ENCODE measurements at places on chromosomes 1 and 21.

DNA sequence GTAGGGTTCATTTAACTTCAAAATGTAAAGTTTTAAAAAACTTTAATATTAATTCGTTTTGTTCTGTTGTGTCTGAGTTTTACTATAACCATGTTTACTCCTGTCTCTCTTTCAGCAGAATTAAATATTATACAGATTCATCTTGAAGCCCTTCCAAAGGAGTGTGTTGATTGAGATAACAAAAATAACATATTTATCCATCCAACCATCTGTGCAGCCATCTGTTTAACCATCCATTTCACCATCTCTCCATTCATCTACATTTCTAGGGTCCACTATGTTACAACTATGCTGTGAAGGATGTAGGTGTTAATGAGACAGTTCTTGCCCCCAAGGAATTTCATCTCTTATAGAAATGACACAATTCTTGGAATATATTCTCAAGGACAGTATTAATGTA lies 36.0 kb upstream of the GNG12 start:
- no peak for DNase-seq

DNA sequence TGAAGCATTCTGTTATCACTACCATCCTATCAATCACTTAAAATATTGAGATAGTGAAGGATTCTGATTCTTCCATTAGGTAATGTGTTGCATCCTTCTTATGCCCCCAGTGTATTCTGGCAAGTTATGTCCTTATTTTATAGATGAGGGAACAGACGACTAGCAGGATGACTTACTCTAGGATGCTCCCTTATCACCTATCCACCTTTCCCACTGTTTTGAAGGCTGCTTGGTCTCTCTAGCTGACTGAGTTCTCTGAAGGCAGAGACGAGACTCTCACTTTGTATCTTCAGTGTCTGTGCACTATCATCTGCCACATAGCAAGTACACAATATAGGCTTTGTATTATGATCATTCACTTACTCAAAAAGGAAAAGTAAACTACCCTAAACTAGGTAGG lies 4.0 kb downstream of the GLUL start:
- no peak for DNase-seq

- no peak for DNase-seq
Measured at GRCh38 chr1:94993931-94994645, 67.2 kb upstream of the CNN3 start.

GRCh38 chr1:80918380-80918779 lies 882.4 kb upstream of the ADGRL2 start:
- no peak for DNase-seq

DNA sequence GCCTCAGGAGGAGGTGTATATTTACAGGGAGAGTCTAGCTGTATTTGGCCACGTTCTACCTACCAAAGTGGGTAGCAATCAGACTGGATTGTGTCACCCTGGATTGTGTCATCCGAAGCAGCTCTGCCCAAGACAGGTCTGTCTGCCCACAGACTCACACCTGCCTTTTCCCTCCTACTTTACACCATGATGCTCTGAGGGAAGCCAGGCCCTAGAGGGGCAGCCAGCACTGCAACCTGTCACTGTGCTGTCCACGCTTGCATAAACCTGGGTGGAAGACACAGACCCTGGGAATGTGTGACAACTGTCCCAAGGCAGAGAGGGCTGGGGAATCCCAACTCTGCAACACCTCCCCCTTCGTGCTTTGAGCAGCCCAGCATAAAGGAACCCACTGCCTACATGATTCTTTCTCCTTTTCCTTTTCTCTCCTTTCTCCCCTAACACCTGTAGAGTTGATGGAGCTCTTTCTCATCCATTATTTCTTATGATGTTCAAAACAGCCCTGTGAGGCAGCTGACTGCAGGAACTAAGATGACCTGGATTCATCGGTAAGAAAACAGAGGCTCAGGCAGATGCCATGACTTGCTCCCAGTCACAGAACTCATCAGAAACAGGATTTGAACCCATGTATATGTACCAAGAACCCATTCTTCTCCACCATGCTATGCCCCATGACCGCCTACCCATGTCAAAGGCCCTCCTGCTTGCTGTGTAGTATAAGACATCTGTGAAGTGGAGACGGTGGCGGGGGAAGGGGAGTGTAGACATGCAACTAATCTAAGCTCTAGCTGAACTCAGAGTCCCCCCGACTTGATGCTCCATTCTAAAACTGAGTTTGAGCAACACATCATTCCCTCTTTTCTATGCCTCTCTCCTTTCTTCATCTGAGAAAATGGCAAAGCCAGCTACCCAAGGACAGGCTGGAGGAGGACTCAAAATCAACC lies 55.9 kb downstream of the ITPKB start:
- DNase-seq, result no peak

DNA sequence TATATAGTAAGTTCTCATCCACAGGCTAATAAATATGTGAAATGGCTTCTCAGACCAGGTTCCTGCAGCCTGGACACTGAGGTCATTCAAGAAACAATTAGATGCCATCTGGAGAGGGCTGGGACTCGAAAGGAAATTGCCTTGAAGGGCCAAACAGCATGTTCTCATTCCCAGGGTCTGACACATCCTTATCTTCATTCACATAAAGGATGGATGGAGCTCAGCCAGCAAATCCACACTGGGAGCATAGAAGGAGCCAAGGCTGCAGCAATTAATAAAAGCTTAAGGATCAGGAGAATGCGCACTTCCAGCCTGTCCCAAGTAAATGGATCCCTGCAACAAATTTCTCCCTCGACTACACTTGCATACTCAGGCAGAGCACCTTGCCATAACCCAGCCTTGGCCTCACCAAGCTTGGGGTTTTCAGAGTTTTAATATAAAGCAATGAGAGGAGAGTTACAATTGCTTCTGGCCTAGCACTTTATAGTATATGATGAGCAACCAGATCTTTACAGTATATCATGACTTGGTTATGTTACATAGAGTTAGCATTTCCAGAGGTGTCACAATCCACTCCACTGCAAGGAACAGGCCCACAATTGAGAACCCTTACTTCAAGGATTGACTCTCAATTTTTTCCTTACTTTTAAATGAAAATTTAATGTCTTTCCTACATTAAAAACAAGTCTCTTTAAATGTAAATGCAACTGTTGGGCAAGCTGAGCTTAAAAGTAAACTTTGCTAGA lies 55.9 kb downstream of the BCAR3 start:
- no peak for DNase-seq

DNA sequence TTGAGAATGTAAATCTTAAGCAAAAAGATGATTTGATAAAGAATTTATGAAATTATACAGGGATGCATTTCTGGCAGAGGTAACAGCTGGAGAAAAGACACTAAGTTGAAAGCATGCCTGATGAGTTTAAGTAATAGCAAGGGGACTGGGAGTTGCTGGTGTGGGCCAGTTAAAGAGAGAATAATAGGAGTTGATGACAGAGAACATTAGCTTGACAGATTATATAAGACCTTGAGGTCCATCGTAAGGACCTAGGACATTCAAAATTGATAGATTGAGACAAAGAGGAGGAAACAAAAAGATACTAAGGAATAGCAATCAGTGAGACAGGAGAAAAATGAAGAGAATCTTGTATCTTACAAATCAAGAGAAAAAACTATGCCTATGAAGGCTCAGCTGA lies 84.7 kb upstream of the TMPRSS15 start:
- DNase-seq, result no peak

DNA sequence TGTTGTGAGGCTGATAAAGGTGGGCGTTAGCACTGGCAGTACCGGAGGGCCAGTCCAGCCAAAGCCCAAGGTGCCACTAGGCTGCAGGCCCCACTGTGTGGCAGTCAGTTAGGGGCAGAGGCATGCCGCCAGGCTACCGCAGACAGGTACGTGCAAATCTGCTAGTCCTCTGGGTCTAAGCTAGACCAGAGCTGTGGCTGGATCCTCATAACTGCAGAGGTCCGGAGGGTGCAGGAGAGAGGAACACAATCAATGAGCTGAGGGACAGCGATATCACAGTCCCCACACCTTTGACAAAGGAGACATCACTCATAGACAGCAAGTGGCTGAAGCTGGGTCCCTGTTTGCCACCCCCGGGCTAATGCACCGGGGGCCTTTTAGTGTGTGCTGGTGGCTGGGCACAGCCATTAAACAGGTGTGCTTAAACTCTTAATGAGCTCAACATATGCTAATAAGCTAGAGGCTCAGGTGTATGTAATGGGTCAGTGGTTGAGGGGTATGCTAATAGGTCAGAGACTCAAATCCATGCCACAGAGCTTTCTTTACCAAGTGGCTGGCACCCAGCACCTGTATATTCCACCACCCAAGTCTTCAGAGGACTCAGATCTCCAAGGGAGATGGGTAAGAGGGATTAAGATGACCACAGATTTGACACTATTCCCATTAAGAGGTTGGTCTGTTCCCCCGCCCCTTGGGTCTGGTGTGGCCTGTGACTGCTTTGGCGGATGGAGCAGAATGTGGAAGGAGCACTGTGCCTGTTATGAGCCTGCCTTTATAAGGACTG lies 82.0 kb downstream of the GLIS1 start:
- DNase-seq, result no peak

- DNase-seq, result no peak
Measured at GRCh38 chr1:6033124-6033523, 12.6 kb upstream of the KCNAB2 start.

DNA sequence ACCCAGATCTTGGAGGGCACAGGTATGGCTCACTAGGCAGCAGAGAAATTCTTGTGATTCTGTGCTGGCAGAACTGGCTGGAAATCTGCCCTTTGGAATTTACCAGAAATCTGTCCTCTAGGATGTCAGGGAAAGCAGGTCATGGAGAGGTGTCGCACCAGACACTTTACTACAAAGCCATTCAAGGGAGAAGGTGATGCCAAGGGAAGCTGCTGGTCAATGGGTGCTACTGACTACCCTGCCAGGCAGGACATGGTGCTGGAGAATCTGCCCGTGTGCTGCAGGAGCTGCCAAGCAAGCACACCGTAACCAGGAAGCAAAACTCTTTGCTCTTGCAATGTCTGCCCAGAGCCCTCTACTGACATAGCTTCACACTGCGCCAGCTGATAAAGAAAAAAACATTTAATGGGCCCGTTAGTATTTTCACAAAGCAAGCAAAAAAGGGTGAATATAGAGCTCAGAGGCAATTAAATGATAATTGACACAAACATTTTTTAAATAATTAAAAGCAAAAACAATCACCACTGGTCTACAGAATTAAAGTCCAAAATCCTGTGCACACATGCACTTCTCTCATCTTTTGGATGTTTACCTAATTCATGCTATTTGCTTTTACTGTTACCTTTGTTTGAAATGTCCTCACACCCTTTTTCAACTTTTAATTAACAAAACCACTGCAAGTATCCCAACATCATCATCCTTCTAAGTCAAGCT lies 7.2 kb upstream of the FBXO28 start:
- DNase-seq, result no peak

DNA sequence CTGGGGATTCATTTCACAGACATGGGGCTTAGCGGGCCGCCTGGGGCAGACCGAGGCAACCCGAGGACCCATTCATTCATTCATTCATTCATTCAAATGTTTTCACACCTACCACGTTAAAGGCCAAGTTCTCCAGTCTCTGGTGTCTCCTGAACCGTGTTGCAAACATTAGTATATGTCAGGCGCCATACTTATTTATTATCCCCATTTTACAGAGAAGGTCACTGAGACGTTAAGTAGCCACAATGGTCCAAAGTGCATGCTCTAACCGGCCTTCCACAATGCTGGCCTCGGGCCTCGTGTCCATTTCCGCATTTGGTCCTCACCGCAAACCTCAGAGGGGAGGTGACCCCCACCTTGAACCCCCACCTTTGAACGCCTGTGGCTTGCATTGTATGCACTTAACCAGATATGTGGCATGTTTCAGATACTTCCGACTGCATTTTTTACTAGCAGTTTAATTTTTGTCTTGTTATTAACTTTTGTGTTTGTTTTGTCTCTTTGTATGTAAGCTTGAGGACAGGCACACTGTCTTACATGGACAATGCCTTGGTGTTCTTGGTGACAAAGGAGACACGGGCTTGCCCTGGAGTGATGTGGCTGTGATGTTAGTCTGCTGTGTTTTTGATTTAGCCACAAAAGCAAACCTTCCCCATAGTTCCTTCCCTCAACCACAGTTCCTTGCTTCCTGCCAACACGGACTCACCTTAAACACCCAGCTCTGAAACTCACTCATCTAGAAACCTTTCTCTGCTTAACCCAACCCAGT lies 1.2 kb upstream of the IFFO2 start:
- no peak for DNase-seq

Measured in stimulated activated CD8-positive, alpha-beta memory T cell treated with anti-CD3 and anti-CD28 coated beads, Interleukin-2, amount 100 ng/mL, for 1 hour (primary cell).